ENCODE measurements at places on chromosomes 11 and 22. TPM values are rescaled to one million over a fixed set of nuclear protein-coding genes. Genes with fewer than 3 reads are reported as not detected.

GRCh38 chr11:76560219-76560618, 110.3 kb downstream of the LRRC32 start:
- peak; percentile 70 for DNase-seq

DNA sequence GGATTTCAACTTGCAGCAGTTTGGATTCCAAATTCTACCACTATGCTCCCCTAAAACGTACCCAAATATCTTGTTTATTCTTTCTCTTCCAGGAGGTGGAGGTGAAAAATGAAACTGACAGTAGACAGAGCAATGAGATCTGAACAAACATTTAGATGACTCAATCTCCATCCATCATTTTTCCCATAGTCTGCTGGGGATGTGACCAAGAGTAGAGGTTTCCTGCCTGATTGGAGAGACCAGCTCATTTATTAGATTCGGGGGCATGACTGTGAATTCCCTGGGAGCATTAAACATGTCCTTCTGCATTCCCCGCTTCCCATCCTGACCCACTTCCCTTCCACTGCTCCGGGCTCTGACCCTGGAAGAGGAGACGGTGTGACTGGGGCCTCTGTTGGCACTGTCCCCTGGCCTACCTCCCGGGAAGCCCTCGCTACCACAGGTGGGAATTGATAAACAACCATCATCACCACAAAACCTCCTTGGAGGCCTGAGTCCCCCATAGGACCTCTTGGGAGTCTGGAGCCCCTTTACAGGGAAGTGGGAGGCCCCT, 20.3 kb downstream of the DKK3 start:
- peak; percentile 83 for DNase-seq

GRCh38 chr11:121711236-121711635, 258.5 kb upstream of the SORL1-AS1 start:
- DNase-seq: no peak

P4HA3 gene
- 15.0 TPM for total RNA-seq

OR6A2 gene
- total RNA-seq: 0.46 TPM

- DNase-seq: no peak
These were observed 29.7 kb upstream of the TRIM29 start for GRCh38 chr11:120167659-120168058.

DNA sequence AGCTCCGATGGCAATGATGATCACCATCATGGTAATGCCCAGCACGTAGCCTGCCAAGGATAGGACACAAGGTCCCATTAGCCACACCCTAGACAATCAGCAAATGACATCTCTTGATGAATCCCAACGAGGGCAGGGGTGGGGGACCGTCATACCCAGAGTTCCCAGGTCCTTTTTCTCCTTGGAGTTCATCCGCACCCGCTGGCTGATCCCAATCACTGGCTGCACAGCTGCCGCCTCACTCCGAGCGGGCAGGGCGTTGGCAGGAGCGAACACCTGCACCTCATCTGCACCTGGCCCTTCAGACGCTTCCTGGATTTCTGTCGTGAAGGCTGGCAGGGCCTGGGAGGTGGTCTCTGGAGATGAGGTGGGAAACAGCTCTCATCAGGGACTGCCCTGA, 2.9 kb downstream of the PIK3IP1 start:
- DNase-seq: no peak

DNA sequence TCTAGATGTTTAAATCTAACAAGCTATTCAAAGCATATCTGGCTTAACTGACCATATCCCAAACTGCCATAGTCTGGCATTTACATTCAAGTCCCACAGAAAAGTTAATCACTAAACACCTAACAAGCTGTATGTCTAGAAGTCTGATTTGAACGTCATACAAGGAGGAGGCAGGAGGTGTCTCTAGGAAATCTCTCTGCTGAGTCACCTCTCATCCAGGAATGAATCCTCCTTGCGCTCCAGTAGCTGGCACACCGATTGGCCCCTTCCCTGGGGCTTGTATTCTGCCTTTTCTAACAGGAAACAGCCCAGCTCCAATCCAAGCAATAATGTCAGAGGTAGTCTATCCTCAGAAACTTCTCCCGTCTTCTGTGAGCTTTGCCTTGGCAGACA, 31.8 kb downstream of the FEZ1 start:
- no peak for DNase-seq
